Skeletal muscle cell (primary cell): ENCODE measurements at places on chromosomes 5 and 9.
A peak's percentile ranks its signal among the peaks of the same experiment; 100 is the strongest.

GRCh38 chr9:79104951-79105350, 466.8 kb upstream of the TLE4 start:
- DNase-seq: no peak

DNA sequence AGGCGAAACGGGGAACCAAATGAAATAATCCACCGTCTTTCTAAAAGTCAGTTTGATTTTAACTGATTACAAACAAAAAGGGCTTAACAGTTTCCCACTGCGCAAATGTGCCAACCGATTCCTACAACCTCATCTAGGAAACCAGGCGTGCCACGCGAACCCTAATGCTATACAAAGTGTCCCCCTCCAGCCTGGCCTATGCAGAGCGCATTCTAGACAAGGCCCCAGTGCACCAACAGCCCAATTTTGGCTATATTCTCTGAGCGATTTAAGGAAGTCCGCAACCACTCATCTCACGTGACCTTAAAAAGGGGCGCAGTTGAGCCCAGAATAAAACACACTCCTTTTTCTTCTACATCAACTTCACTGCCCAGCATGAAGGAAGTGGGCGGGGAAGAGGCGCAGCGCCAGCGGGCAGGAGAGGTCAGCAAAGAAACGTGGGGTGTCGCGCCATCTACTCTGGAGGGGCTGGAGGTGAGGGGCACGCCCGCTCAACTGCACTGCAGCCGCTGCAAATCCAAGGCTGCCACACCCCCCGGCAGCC, 779 bp downstream of the FAM13B start:
- DNase-seq: no peak

DNA sequence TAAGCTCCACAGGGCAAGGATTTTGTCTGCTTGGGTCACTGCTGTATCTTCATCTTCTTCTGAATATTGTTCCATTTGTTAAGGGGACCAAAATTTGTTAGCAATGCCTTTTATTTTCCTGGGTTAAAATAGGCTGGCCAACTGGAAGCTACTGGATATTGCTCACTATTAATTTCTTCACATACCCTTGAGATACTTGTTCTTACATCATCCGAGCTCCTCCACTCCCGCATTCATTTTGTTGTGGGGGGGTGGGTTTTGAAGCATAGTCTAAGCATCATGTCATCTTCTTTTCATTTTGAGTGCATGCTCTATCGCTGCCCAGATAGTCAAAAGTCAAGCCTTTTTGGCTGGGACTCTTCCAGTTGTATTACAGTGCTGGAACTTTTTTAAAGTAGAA, 42.5 kb upstream of the PIK3R1 start:
- no peak for DNase-seq

- DNase-seq: peak; percentile 67
Observed at GRCh38 chr9:80699511-80699998, 989.8 kb downstream of the TLE1 start.

- no peak for DNase-seq
Observed at GRCh38 chr9:107007402-107007801, 144.4 kb downstream of the ZNF462 start.

- no peak for DNase-seq
Observed at GRCh38 chr5:100772548-100772947, 130.5 kb downstream of the ST8SIA4 start.

- DNase-seq: peak; percentile 10
Observed at GRCh38 chr5:150918613-150919012, 13.8 kb upstream of the ZNF300 start.

DNA sequence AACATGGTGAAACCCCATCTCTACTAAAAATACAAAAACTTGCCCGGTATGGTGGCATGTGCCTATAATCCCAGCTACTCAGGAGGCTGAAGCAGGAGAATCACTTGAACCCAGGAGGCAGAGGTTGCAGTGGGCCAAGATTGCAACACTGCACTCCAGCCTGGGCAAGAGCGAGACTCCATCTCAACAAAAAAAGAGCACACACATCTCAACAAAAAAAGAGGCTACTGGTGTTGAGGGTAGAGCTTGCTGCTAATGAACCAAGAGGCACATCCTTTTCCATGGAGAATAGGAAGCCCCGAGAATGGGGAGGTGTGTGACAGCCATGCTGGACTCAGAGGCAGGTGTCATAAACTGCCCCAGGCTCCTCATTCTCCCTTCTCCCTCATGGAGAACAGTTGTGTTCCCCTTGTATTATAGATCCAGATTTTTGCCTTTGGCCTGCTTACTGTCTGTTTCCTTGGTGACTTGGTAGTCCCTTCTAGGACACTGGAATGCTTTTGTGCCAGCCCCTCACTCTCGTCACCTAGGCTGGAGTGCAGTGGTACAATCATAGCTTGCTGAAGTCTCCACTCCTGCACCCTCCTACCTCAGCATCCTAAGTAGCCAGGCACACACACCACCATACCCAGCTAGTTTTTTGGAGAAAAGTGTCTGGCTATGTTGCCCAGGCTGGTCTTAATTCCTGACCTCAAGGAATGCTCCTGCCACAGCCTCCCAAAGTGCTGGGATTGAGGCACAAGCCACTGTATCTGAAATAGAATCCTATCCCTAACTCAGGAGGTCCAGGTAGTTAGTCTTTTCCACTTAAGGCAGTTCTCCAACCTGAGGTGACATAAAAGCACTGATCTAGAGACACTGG, 5.1 kb downstream of the RPL12 start:
- DNase-seq: no peak

- DNase-seq: no peak
Observed at GRCh38 chr9:6418764-6419163, 5.8 kb downstream of the UHRF2 start.

DNA sequence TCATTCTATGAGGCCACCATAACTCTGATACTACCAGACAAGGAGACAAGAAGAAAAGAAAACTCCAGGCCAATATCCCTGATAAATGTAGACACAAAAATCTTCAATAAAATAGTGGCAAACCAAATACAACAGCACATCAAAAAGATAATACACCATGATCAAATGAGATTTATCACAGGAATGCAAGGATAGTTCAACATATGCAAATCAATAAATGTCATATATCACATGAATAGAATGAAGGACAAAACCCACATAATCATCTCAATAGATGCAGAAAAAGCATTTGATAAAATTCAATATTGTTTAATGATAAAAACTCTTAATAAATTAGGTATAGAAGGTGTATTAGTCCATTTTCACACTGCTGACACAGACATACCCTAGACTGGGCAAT, 139.9 kb downstream of the ADAMTS6 start:
- DNase-seq: no peak

- no peak for DNase-seq
Observed at GRCh38 chr9:125137200-125137599, 6.1 kb downstream of the SCAI start.

GRCh38 chr5:68458416-68459021, 243.0 kb downstream of the PIK3R1 start:
- DNase-seq: no peak

GRCh38 chr9:124697326-124698200, 73.5 kb downstream of the NR6A1 start:
- DNase-seq: no peak

DNA sequence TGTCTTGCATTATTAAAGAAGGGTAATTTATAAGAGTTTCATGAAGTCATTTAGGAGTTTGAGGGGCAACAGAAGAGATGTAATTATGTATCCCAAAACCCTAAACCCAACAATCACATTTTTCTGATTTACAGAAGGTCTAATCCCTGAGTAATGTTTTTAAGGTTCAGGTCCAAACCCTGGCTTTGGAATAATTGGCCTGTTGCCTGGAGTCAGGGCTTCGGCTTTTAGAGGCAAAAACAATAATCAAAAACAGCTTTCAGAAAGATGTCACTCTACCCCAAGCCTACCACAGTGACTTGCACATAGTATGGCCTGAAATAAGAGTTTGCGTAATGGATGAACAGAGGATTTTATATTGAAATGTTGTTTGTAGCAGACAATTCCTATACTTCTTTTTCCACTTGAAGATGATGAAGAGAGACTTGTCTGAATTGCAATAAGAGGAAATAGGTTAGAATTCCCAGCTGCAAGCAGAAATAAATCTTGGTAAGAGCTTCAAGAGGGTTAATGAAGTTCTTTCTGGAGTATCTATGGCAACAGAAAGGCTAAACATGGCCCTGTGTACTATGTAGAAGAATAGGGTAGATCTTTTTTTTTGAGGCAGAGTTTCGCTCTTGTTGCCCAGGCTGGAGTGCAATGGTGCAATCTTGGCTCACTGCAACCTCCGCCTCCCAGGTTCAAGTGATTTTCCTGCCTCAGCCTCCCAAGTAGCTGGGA, 152.0 kb downstream of the GPBP1 start:
- DNase-seq: no peak

GRCh38 chr5:51203598-51203997, 179.7 kb upstream of the ISL1 start:
- DNase-seq: no peak

- DNase-seq: no peak
Observed at GRCh38 chr9:34830068-34830467, 120.1 kb upstream of the CCL21 start.

- no peak for DNase-seq
Observed at GRCh38 chr9:121748074-121748473, 96.6 kb downstream of the DAB2IP start.

GRCh38 chr5:171825051-171825450, 39.4 kb downstream of the SMIM23 start:
- no peak for DNase-seq
